ENCODE measurements at places on chromosomes 1 and 21.

DNA sequence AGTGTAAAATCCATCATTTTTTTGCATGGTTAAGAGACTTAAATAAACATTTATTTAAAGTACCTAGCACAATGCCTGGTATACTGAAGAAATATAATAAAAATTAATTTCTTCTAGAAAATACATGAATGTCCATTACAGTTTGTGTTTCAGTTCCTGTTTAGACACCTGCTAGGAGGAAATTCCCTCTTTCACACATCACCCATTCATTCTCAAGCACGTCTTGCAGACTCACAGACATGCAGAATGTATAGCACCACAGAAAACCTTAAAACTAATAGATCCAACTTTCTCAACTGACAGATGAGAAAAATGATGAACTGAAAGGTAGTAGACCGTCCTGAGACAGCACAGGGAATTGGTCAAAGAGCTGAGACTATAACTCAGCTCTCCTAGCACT lies 172.2 kb upstream of the C8B start:
- no peak for DNase-seq

DNA sequence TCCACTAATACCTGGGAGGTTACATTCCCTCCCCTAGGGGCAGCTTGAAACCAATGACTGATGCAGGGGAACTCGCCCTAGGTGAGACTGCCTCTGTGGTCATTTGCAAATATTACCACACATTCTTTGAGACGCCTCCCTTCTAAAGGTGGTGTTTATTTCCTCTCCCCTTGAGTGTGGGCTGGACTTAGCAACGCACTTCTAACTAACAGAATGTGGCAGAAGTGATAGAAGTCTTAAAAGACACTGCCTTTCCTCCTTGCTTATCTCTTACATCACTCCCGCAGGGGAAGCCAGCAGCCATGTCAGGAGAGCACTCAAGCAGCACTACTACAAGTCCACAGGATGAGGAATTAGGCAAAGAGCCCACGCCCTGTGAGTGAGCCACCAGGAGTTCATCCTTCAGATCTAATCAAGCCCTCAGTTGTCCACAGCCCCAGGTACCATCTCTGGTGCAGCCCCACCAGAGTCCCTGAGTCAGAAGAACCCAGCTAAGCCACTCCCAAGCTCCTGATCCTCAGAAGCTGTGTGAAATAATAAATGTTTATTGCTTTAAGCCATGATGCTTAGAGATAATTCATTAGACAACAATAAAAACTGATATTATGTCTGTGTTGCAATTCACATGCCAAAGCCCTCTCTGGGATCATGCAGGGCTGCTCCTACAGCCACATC lies 14.8 kb upstream of the MATN1 start:
- DNase-seq: no peak

DNA sequence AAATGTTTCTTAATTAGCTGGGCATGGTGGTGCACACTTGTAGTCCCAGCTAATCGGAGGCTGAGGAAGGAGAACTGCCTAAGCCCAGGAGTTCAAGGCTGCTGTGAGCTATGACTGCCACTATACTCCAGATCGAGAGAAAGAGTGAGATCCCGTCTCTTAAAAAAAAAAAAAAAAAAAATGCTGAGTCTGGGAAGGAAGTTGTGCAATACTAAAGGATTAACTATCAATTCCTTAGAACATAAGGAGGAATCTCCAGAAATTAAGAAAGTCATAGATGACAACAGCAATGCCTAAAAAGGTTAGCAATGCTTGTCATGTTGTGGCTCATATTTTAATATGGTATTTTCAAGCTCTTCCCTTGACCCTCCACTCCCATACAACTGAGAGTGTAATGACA lies 5.3 kb downstream of the LUZP1 start:
- DNase-seq: no peak

DNA sequence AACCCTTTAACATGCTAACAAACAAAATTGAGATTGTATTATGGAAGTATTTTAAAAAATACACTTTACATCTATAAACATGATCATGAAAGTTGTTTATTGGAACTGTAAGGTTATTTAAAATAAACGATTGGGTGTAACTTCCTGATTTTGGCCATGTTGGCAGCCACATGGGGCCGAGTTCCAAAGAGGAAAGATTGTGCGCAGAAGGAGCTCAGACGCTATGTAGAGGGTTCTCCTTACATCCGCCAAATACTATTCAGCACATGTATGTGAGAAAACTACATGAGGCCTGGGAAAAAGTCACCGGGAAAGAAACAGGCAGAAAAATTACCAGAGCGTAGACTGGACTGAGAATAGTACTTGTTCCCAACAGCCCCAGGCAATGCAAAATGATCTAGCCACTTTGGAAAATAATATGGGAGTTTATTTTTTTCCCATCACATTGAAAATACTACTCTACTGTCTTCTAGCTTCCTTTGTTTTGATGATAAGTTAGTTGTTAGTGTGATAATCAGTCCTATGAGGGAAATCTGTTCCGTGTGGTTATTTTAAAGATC lies 35.7 kb upstream of the B3GALT2 start:
- no peak for DNase-seq

- no peak for DNase-seq
These were observed 210.3 kb downstream of the PTPRC start for GRCh38 chr1:198849093-198849492.

DNA sequence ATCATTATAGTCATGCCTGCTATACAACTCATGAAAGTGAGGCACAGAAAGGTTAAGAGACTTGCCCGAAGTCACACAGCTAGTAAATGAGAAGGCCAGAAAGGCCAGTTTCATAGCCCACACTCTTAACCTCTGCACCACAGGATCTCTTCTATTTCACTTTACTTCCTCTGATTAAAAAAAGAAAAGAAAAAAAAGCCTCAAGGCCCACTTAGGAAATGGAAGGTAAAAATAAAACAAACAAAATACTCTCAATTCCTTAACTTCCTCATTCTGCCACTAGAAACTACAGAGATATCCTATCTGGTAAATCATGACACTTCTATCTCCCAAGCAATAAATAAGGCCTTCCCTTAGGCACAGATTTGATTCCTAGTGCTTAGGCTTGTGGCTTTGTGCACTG lies 7.6 kb upstream of the ENAH start:
- no peak for DNase-seq

- no peak for DNase-seq
These were observed 9.1 kb downstream of the AHDC1 start for GRCh38 chr1:27594564-27595510.

GRCh38 chr1:65722461-65722860 lies 70.2 kb upstream of the PDE4B start:
- no peak for DNase-seq

- peak; percentile 85 for DNase-seq
These were observed 2.8 kb downstream of the KCNJ9 start for GRCh38 chr1:160083968-160084770.

GRCh38 chr1:212491454-212491853 lies 58.7 kb downstream of the NENF start:
- no peak for DNase-seq

DNA sequence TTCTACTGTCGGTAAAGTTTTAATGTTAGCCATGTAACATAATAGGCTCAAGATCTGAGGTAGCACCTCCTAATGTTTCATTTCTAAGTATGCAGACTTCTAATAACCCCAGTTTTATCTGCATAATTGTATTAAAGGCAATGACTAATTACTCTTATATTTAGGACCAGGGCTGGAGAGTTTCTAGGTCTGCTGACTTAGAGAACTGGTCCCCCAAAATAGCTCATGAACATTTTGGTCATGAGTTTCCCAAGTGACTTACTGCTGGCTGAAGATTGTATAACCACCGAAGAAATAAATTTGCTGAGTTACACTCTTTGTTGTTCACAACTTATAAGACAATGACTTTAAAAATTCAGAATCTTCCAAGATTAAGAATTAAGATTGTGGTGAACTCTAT lies 197.8 kb upstream of the TNR start:
- no peak for DNase-seq

DNA sequence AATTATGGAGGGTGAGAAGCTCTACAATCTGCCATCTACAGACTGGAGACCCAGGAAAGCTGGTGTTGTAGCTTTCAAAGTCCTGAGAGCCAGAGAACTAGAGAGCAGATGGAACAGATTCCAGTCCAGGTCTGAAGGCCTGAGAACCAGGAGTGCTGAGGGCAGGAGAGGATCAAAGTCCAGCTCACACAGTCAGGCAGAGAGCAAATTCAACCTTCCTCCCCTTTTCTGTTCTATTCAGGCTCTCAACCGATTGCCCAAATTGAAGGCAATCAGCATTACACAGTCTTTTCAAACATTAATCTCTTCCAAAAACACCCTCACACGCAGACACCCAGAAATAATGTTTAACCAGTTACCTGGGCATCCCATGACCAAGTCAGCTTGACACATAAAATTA lies 2.5 kb upstream of the TMPRSS2 start:
- DNase-seq: no peak

DNA sequence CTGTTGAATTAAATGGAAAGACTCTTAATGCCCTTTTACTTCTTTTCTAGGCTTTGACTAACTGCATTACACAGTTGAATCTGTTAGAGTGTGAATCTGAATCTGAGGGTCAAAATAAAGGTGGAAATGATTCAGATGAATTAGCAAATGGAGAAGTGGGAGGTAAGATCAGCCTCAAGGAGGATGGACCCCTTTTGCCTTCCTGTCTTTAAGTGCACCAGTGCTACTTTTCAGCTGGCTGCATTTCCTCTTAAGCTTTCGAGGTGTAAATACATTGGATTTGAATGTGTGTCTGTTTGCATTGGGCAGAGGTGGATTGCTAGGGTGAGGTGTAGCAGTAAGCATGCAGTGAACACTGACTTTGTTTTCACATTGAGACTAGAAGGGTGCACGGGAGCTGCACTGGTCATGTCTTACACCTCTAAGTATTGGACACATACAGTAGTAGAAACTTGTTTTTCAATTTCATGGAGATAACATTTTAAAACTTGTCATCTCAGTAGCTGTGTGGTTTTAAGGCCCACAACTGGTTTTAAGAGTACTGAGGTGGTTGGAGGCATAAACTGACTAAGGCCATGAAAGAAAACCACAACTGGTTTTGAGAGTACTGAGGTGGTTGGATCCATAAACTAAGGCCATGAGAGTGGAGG lies 35.4 kb downstream of the MIA3 start:
- DNase-seq: no peak

GRCh38 chr1:156433602-156434001 lies 64.6 kb downstream of the RHBG start:
- DNase-seq: peak; percentile 66

DNA sequence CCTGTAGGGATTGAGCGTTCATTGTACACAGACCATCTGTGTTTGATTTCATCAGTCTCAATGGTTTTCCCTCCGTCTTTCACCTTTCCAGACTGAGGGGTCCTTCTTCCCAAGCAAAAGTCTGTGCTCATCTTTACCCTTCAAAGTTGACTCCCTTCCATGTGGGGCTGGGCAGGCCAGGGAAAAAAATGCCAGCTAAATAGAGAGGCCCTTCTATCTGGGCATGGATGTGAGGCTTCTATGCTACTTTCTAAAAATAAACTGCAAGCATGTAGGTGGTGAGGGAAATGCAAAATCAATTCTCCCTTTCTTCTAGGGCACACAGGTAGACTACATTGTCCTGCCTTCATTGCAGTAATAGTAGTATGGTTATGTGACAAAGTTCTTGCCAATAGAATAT lies 46.7 kb upstream of the ITPKB start:
- DNase-seq: no peak

DNA sequence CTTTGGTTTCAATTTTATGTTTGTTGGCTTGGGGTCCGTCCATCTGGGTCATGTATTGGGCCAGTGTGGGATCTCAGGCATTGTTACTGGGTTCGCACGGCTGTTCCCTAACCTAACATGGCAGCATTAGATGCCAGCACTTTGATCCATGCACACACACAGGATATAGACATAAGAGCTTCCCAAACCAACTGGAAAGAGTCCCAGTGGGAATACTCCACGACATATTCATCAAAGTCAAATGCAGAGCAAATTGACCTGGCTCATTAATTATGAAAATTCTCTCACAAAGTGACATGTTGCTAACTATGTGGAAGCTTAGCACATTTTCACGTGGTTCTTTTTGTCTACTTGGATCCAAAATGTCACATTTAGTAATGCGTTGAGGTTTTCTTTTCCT lies 130.4 kb downstream of the SETD4 start:
- DNase-seq: no peak

DNA sequence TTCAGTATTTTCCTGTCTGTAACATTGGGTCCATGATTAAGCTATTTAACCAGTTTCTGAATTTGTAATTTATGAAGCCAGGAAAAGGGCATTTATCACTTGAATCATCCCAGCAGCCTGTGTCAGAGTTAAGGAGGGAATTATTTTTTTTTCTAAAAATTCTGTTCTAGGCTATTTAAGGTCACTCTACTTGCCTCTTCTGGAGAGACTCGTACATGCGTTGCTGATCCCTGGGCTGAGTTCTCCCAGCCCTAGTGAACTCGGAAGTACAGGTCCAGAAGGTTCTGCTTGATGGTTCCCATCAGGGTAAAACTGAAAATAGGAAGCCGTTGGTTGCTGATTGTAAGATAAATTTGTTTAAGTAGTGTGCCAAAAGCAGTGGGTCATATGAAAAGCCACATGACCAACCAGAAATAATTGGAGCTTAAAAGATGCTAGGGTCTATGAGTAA lies 90.7 kb downstream of the GPR88 start:
- DNase-seq: no peak

DNA sequence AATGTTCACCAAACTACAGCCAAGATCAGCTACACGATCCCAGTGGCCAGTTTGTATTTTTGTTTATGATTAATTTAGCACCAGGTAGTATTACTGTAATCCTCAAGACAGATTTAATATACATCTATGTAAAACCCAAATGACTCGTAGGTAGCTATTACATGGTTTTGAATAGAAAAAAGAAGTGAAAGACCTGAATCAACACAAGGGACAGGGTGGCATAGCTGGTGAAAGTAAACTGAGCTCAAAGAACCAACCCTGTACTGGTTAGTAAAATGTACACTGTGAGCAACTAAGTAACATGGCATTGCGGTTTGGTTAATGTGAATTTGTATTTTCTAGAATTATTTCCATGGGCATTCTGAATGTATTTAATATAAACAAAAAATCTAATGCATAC lies 8.8 kb downstream of the GPATCH2 start:
- DNase-seq: no peak

DNA sequence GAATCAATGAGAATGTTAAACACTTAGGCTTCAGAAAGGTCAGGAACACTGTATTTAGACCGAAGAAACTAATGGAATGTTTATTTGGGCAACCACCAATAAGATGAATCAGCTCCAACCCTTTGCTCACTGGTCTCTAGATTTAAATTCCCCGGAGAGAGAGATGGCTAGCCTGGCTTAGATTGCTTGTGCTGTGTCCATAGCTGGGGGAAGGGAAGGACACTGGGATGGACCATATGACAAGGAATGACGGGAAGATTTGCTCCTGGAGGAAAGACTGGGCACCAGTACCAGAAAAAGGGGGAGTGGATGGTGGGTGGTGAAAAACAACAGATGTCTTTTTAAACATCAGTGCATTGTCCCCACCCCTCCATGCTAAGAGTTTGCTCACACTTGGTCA lies 426.6 kb downstream of the DUSP10 start:
- DNase-seq: no peak

- DNase-seq: no peak
These were observed 3.5 kb upstream of the IGSF8 start for GRCh38 chr1:160101717-160102522.

Data from GM10248 (cell line).